Naive thymus-derived CD4-positive, alpha-beta T cell (primary cell): ENCODE measurements at places on chromosomes 16 and 17. TPM values are rescaled to one million over a fixed set of nuclear protein-coding genes. Genes with fewer than 3 reads are reported as not detected.

DNA sequence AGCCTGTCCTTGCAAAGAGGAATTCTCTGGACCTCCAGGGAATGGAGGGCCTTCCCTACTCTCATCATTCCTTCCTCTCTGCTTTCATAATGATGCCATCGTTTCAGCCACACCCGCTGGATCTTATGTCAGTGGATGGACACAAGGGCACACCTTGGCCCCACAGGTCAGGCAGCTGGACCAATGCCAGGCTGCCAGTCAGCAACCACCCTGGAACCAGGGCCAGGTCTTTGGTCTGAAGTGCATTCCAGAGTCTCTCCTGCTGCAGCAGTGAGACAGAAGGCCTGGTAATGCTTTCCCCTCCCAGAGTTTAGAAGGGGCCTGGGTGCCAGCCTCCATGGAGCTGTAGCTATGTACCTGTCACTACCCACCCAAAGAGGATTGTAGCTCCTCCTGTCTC, 7.4 kb downstream of the C1QL1 start:
- H3K27me3 ChIP-seq, result peaks cover 9% of the 10 kb centered on the region
- H3K4me3 ChIP-seq, result no peak overlapping the region
- no peaks in the 10 kb centered on the region for H3K4me1 ChIP-seq
- no peak overlapping the region for H3K27ac ChIP-seq

GRCh38 chr17:32492648-32493289, 6.0 kb downstream of the CDK5R1 start:
- peak overlapping the region; percentile 59 for H3K27ac ChIP-seq
- DNase-seq, result no peak
- H3K4me3 ChIP-seq, result no peak overlapping the region
- H3K27me3 ChIP-seq, result no peaks in the 10 kb centered on the region
- peaks cover 31% of the 10 kb centered on the region for H3K4me1 ChIP-seq

Gene BCL6B
- not detected for total RNA-seq

- no peak overlapping the region for H3K27ac ChIP-seq
- no peak for DNase-seq
- no peaks in the 10 kb centered on the region for H3K4me1 ChIP-seq
Measured at GRCh38 chr16:28586466-28586865, 10.4 kb downstream of the SULT1A2 start.

- no peaks in the 10 kb centered on the region for H3K36me3 ChIP-seq
- DNase-seq, result no peak
- H3K4me3 ChIP-seq, result no peak overlapping the region
- no peaks in the 10 kb centered on the region for H3K4me1 ChIP-seq
- H3K27ac ChIP-seq, result no peak overlapping the region
Measured at GRCh38 chr17:57335195-57335792, 79.0 kb downstream of the MSI2 start.

DNA sequence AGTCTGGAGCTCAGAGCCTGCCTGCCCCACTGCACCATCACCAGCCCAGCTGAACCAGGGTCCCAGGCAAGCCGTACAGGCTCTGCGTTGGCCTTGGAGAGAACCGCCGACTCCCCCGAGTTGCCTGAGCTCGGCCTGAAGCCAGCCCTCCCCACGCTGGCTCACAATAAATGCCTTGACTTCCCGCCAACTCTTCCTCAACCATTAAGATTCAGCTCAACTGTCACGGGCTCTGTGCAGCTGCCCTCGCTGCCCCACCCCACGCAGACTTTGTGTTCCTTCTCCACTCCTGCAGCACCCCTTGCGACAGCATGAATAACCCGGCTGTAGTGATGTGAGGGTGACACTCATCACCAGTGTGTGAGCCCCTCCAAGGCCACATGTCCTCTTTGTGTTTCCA, 4.8 kb upstream of the QPRT start:
- no peaks in the 10 kb centered on the region for H3K4me1 ChIP-seq
- no peak overlapping the region for H3K4me3 ChIP-seq
- no peaks in the 10 kb centered on the region for H3K27me3 ChIP-seq
- DNase-seq, result no peak
- H3K36me3 ChIP-seq, result no peaks in the 10 kb centered on the region

DNA sequence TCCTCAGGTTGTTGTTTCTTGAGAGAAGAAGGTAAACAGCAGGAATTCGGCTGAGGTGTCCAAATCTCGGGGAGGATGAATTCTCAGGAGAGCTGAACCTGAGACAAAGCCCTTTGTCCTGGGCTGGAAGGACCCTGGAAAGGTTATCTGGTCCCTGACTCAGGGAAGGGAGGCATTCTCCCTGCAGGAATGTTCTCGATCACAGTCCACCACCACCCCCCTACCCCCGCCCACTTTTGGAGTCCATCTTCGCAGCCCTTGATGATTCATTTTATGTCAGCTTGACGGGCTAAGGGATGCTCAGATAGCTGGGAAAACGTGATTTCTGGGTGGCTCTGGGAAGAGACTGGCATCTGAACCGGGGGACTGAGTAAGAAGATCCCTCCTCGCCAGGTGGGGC, 1.4 kb upstream of the CEP295NL start:
- no peaks in the 10 kb centered on the region for H3K36me3 ChIP-seq
- DNase-seq, result no peak
- no peaks in the 10 kb centered on the region for H3K27me3 ChIP-seq
- H3K4me3 ChIP-seq, result no peak overlapping the region
- H3K27ac ChIP-seq, result no peak overlapping the region

Gene PRSS27
- 1.6 TPM for total RNA-seq

DNA sequence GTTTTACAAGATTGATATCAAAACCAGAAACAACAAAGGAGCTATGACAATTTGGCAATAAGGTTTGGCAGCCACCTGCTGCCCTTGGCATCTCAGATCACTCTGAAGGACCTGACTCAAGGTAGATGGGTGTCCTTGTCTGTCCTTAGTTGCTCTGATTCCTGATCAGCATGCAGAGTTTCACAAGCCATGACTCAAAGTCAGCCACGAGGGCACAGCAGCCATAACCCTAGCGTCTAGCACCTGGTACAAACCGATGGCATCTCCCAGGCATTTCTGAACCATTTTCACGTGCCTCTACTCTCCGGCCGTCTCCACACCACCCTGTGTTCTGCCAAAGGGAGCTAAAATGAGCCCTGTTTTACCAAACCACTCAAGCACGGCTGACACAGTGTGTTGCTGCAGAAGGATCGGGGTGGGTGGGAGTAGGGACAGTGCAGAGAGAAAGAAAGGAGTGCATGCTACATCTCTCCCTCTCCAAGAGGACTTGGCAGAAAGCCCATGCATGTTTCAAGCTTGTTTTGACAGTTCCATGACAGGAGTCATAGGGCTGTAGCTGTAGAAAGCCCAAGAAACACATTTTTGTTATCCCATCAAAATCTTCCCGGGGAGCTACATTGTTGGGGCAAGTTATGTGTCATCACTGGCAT, 297.3 kb downstream of the ABCC12 start:
- H3K4me3 ChIP-seq, result no peak overlapping the region
- no peaks in the 10 kb centered on the region for H3K4me1 ChIP-seq
- no peak overlapping the region for H3K27ac ChIP-seq

DNA sequence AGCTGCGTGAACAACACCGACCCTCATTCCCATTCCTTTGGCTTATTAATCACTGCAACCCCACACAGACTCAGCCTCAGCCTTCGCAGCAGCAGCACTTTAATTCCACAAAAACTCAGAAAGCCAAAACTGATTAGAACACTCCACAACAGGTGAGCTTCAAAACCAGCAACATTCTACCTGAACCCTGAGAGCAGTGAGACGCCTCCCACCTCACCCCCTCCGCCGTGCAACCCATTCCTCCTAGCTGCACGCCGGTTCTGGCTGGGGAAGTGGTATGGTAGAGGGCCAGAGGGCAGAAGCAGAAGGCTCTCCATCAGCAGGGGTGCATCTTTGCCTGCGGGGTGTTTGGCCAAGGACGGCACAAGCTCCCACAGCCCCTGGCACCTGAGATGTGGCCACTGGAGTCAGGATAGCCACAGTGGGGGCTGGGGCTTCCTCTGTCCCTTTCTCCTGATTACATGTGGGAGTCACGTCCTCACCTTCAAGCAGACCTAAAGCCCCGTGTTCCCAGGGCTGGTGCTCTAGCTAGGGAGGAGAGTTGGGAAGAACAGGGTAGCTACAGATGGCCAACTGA, 1.6 kb downstream of the BORCS6 start:
- H3K36me3 ChIP-seq, result peaks cover 11% of the 10 kb centered on the region
- peak overlapping the region; percentile 91 for H3K4me3 ChIP-seq
- DNase-seq, result peak; percentile 19
- H3K4me1 ChIP-seq, result peaks cover 38% of the 10 kb centered on the region
- H3K27me3 ChIP-seq, result no peaks in the 10 kb centered on the region
- peak overlapping the region; percentile 87 for H3K27ac ChIP-seq

GRCh38 chr17:60425626-60426025, 3.3 kb downstream of the CHCT1 start:
- H3K27ac ChIP-seq, result no peak overlapping the region
- no peaks in the 10 kb centered on the region for H3K36me3 ChIP-seq
- peaks cover 4% of the 10 kb centered on the region for H3K4me1 ChIP-seq
- H3K4me3 ChIP-seq, result no peak overlapping the region

DNA sequence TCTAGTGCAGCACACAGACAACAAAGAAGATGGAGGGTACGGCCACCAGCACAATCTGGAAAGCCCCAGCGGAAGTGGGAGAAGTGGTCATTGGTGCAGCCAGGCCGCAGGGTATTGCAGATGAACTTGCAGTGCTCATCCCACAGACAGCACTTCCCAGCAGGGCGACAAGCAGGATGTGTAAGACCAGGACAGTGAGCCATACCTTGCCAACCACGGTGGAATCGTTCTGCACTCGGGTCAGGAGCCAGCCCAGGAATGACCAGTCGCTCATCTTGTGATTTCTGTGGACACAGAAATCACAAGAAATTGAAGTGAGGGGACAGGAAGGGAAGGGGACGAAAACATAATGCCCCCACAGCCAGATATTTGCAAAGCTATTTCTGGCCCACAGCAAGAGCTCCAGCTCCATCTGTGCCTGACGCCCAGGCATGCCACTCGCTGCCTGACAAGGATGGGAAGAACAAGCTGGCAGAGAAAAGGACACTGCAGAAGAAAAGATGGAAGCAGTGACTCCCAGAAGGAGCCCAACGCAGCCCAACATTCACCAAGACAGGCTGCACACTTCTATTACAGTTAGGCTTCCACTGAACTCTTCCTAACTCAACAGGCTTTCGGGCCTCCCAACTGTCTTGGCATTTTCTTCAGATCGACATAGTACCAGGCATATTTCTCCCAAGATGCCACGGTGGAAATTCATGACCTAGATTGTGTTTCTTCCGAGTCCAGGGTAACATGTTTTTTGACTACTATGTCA, 17.5 kb upstream of the MYO18A start:
- H3K27me3 ChIP-seq, result no peaks in the 10 kb centered on the region
- H3K36me3 ChIP-seq, result no peaks in the 10 kb centered on the region
- H3K4me1 ChIP-seq, result no peaks in the 10 kb centered on the region
- no peak for DNase-seq

Gene SLC6A2
- not detected for total RNA-seq

DNA sequence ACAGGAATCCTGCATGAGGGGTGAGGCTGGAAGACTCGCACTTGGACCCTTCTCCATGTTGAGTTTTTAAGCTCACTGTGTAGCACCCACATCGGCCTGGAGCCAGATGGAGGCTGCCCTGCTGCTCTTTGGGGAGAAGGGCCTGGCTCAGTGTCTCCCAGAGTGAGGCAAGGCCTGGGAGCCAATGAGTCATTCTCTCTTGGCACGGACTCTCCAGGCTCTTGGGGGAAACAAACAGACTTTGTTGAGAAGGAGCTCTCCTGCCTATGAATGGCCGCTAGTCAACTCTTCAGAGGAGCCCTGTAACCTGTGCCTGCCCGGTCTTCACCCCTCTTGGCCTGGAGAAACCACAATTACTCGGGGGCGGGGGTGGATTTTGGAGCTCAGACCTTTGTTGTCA, 50.8 kb upstream of the MAF start:
- H3K4me3 ChIP-seq, result no peak overlapping the region
- no peak overlapping the region for H3K27ac ChIP-seq
- no peaks in the 10 kb centered on the region for H3K36me3 ChIP-seq
- H3K4me1 ChIP-seq, result no peaks in the 10 kb centered on the region
- DNase-seq, result no peak

DNA sequence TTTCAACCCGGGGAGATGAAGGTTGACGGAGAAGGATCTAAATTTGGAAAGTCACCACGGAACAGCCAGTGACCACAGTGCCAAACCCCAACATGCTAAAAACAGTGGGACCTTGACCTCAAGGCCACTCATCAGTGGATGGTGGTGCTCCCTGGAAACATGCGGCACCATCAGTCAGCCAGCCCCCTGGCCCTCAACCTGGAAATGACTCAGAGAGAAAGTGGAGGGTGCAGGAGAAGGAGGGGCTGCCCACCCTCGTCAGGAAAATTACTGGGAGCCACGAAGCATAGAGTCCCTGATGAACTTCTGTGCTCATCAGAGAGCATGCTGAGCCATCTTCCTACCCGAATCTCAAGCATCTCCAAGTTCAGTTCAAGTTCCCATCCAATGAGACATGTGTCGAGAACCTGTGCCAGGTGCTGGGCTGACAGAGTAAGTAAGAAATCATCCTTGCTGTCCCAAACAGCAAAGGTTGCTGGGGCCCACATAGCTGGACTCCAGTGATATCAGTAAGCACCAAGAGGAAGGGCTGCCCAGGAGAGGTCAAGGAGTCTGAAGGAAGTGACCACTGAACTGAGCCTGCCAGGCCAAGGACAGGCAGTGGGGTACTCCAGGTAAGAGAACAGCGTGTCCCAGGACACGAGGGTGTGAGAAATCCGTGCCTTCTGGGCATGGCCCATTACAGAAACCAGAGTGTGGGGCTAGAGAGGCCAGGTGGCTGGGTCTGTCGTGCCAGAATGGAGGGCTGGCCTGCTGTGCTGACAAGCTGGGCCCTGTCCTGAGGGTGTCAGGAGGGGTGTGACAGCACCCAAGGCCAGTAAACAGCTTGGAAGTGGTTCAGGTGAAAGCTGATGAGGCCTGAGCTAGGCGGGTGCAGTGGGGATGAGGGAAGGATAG, 5.2 kb downstream of the PECAM1 start:
- peaks cover 47% of the 10 kb centered on the region for H3K36me3 ChIP-seq
- peaks cover 17% of the 10 kb centered on the region for H3K4me1 ChIP-seq
- no peak overlapping the region for H3K4me3 ChIP-seq
- no peak overlapping the region for H3K27ac ChIP-seq

DNA sequence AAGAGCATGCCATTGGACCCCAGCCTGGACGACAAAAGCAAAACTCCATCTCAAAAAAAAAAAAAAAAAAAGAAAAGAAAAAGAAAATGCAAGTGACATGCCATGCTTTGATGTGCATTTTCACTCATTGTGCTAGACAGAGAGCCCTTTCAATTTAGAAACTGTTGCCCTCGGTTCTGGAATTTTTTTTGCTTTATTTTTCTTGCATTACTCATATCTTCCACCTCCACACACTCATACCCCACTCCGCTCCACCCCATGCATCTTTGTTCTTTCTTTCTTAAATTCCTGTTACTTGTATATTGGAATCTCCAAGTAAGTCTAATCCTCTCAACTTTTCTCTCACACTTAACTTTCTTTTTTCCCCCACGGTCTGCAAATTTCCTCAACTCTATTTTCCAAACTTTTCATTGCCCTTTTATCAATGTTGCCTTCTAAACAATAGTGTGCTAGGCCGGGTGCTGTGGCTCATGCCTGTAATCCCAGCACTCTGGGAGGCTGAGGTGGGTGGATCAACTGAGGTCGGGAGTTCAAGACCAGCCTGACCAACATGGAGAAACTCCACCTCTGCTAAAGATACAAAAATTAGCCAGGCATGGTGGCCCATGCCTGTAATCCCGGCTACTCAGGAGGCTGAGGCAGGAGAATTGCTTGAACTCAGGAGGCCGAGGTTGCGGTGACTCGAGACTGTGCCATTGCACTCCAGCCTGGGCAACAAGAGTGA, 16.8 kb upstream of the SUZ12 start:
- no peak for DNase-seq
- H3K36me3 ChIP-seq, result no peaks in the 10 kb centered on the region
- no peak overlapping the region for H3K27ac ChIP-seq
- H3K27me3 ChIP-seq, result no peaks in the 10 kb centered on the region

GRCh38 chr17:31085563-31085962, 9.2 kb upstream of the NF1 start:
- no peak overlapping the region for H3K27ac ChIP-seq
- H3K27me3 ChIP-seq, result no peaks in the 10 kb centered on the region
- no peaks in the 10 kb centered on the region for H3K36me3 ChIP-seq
- H3K4me3 ChIP-seq, result no peak overlapping the region

Gene KRT25
- total RNA-seq, result not detected

Gene SRL
- not detected for total RNA-seq
